ENCODE measurements at places on chromosomes 1 and 21.
A peak's percentile ranks its signal among the peaks of the same experiment; 100 is the strongest.

DNA sequence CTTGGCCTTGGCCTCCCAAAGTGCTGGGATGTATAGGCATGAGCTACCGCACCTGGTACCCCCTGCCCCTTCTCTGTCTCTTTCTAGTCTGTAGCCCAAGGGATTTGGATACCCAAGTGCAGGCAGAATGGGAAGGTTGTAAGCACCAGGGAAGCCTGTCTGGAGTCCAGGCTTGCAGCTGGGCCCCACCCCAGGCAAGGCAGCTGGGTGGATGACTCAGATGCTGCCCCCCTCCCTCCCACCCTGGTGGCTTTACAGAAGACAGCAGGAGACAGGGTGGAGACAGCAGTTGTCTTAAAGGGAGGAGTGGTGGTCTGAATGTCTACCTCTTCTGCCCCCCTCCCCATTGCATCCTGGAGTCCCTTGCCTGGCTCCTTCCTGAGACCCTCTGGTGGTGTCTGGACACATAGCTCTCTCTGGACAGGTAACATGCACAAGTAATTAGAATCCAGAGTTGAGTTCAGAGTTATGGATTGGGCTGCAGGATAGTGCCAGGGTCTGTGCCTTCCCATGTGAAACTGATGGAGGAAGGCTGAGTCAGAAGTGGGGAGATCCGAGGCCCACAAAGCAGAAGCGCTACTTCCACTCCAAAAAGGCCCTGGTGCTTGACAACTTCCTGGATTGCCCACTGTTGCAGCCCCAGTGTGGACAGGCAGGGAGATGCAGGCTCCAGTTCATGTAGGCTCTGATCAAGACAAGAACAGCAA, 5.1 kb downstream of the LMNA start:
- DNase-seq: no peak

GRCh38 chr1:228944296-228944695, 209.0 kb downstream of the RHOU start:
- DNase-seq: no peak

DNA sequence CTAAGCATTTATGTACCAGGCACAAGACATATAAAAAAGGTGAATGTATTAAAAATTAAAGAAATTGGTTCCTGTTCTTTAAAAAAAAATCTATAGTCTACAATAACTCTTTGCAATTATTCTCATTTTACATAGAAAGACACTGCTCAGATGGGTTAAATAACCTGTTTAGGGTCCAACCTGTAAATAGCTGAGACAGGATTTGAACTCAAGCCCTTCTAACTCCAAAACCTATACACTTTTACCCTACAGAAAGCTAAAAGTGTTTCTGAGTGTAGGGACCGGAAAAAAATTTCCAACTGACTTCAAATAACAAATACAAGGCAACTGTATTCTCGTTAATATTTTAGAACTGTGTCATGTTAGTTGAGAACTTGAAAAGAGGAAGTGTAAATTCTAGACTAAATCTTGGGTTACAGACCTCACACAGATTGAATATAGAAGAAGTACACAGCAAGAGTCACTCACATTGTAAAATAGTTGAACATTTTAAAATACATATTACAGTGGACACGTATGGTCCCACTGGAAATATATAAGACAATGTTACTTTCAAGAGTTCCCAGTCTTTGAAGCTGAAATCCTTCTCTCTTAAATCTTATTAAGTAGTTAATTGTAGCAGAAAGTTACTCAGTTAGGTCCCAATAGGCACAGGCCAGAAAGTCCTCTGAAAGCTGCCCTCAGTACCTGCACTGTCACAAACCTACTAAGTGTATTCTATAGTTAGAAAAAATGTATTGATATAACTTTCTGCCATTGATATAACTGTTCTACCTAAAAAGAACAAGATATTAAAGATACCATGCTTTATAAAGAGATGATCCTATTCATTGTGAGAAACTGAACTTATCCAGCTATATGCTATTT, 7.3 kb downstream of the EDEM3 start:
- DNase-seq: no peak

GRCh38 chr1:200150006-200150405, 122.5 kb downstream of the NR5A2 start:
- no peak for DNase-seq

GRCh38 chr1:61865646-61866220, 123.5 kb downstream of the PATJ start:
- DNase-seq: no peak

- DNase-seq: peak; percentile 48
Measured at GRCh38 chr1:36846357-36846756, 188.0 kb downstream of the GRIK3 start.

GRCh38 chr1:204975568-204976235, 67.3 kb upstream of the CNTN2 start:
- DNase-seq: peak; percentile 60

DNA sequence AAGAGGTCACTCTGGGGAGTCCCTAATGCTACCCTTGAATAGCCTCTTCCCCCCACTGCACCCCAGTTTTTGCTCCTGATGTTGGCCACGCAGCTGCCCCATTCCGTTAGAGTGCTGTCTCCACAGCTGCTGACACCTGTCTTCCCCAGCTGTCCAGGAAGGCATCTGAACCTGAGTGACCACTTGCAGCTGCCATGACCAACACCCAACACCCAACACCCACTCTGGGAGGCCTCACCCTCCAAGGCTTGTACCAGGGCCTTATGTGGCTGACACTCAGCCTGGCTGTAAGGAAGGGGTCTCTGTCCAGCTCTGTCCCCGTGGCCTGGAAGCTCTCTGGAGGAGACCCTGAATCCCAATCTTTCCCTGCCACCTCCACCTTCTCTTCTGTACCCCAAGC, 26.7 kb upstream of the LDLRAP1 start:
- DNase-seq: no peak

DNA sequence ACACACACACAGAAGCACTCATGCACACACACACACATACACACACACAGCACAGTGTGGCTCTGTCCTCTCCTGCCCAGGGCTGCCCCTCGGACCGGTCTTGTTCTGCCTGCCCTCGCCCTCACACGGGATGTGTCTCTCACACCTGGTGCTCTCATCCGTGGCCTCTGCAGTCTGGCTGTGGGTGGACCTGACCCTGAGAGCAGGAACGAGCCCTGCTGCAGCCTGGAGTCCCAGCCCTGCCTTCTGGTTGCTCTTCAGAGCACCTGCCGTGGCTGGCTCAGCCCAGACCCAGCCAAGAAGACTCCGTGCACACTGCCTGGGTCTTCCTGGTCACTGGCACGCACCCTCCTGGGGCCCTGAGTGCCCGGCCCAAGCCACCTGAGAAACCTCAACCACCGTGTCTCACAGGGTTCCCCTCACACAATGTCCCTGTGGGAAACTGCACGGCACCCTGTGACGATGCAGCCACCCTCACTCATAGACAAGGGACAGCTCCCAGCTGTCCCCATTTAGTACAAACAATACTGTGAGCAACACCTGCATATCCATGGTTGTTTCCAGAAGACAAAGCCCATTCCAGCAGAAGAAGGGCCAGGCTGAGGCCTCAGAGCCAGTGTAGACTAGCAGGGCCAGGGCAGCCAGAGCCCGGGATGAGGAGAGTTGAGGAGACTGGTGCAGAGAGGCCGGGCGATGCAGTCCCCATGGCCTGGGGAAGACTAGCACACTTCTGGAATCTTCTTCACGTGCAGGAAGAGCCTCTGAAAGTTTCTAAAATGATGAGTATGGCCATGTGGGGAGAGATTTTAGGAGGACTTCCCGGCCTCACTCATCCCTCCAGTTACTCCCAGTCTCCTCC, 234.0 kb downstream of the NPHP4 start:
- no peak for DNase-seq

- DNase-seq: no peak
Measured at GRCh38 chr21:39601187-39601928, 11.4 kb upstream of the B3GALT5 start.

DNA sequence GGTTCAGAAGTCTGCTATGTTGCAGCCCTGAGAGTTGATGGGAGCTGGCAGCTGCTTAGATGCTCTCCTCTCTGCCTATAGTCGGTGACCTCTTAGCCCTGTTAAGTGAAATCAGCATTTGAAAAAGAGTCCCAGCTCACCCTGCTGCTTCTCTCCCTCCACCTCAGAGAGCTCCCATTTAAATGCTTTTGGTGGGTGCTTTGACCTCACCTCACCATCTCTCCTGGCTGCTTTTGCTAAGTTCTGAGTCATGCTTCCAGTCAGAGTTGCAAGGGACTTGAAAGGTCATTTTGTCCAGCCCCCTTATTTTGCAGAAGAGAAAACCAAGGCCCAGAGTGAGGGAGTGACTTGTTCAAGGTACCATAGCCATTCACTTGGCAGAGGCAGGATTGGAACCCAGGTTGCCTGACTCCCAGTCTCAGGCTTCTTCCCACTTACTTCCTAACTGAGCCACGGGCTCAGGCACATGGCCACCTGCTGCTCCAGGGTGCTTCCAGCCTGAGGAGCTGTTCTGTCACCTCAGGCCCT, 3.3 kb downstream of the MAPKAPK2 start:
- DNase-seq: peak; percentile 96

DNA sequence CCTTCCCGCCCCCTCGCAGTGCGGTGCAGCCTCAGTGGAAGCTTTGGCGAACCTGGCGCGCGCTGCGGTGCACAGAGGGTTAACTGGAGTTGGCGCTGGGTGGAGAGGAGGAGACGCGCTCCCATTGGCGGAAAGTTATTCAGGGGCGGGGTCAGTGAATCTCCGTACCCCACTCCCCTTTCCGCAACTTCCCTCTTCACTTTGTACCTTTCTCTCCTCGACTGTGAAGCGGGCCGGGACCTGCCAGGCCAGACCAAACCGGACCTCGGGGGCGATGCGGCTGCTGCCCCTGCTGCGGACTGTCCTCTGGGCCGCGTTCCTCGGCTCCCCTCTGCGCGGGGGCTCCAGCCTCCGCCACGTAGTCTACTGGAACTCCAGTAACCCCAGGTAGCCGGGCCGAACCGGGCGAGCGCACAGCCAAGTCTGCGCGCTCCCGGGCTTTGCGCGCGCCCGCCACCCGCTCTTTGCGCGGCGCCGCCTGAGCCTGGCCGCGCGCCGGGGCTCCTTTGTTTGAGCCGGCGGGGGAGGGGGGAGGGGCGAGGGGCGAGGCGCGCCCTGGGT, at the start of gene EFNA4:
EFNA4 (plus strand) TSS at position 191 of the 561 bp plus-strand sequence; CDS start at position 275, 84 bp downstream.
- DNase-seq: peak; percentile 93

GRCh38 chr1:102861247-102861646, 247.1 kb downstream of the COL11A1 start:
- DNase-seq: no peak

- no peak for DNase-seq
Measured at GRCh38 chr1:246005067-246005466, 502.0 kb downstream of the SMYD3 start.

DNA sequence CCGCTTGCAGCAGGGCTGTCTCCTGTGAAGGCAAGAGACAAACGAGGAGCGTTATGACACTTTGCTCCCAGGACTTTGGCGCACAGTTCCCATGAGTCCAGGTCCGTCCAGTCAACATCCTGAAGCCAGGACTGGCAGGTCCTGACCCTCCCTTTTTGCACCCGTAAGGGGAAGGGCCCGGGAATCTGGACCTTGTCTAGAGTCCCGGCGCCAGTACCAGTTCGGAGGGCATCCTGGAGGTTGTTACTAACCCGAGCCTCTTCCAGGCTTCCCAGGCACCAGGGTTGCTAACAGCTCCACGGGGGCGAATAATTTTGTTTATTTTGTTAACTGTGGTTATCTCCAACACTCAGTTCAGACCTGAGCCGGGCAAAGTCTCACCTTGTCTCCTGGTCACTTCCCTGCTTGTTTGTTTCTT, 682 bp upstream of the RWDD3 start:
- no peak for DNase-seq

- no peak for DNase-seq
Measured at GRCh38 chr1:42758641-42759040, 8.2 kb downstream of the P3H1 start.

- no peak for DNase-seq
Measured at GRCh38 chr1:35555212-35555584, 2.0 kb downstream of the KIAA0319L start.

DNA sequence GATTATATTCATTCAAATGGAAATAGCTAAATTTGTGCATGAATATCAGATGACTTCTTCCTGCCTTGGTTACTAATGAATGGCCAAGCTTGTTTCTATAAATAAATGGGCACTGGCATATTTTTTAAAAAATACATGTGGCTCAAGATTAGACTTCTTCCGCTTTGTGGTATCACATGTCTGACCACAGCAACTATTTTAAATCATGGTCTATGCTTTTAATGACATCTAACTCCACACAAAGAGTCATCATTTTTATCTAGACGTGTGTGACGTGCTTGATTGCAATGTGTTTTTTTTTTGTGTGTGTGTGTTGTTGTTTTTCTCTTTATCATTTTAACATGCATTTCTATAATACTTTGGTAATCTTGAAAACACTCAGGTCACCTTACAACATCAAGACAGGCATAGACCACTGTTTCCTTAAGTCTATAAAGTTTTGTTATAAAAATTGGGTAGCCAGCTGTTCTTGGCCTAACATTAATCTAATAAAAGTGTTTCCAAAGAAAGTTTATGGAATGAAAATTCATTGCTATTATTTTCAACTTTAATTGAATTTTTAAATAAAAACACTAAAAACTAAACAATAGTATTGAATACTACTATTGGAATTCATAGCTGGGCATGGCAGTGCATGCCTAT, 29.5 kb downstream of the RGS1 start:
- DNase-seq: no peak

DNA sequence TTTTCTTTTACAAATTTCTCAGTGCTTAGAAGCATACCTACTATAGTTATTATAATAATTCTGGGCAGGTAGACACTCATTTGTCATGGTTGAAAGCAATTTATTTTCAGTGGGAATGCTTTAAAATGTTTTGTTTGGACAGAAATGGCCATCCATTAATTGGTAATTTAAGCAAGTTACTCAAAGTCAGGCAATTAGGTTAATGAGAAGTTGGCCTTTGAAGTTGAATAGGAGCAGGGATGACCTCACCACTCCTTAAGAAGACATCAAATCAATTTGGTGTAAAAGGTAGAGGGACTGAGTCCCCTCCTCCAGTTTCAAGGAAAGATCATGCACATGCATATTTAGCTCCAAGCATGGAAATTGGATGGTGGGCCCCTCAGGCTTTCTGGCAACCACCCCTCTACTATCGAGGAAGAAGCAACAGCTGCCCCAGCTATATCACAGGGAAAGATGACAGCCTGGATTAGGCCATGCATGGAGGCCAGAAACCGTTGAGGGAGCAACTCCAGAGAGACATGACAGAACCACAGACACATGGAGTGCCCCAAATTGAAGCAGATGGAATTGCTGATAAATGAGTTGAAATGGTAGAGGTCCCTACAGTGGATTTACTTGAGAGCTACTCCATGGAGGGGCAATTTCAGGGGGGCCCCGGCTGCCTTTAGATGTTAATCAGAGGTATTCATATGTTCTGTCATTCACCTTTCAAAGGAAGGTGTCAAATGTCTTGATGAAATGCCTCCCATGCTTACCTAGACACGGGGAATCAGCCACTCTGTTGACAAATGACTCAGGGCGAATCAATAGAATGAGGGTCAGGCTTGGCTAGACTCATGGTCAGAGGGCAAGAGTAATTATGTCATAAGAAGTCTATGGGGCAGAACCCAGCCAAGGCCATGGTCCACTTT, 26.7 kb downstream of the HLX start:
- no peak for DNase-seq

- DNase-seq: peak; percentile 44
Measured at GRCh38 chr1:40630488-40631223, 34.8 kb downstream of the RIMS3 start.

- DNase-seq: no peak
Measured at GRCh38 chr1:37134599-37134998, 100.3 kb upstream of the GRIK3 start.

Data from NT2/D1 (cell line).